SHP77 treated with DMSO at 0.1 percent for 48 hours (cell line): ENCODE measurements at places on chromosomes 2 and 18.

DNA sequence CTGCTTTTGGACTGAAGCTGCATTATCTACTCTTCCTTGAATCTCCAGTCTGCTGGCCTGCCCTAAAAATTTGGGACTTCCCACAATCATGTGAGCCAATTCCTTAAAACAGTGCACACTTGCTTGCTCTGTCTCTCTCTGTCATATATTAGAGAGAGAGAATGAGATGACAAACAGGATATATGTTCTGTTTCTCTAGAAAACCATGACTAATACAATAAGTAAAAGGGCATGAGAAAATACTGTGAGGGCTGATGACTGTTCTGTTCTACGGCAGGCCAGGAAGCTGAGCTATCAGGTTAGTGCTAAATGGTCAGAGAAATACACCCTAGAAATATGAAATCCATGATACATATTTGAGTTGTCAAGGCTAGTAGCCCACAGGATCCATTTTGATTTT is 1896.8 kb upstream of the CELF4 start:
- no peak for DNase-seq

DNA sequence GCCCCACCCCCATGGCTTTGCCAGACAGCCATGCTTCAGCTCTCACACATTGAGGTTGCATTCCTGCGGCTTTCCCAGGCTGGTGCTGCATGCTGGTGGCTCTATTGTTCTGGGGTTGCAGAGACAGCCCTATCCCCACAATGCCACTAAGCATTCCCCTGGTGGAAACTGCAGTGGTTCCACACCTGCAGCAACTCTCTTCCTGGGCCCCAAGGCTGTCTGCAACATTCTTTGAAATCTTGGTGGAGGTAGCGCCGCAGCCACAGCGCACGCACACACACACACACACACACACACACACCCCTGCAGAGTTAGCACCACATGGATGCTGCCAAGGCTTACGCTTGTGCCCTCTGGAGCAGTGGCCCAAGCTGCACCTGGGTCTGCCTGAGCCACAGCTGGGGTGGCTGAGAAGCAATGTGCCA is 21.4 kb downstream of the SFXN5 start:
- DNase-seq = no peak

DNA sequence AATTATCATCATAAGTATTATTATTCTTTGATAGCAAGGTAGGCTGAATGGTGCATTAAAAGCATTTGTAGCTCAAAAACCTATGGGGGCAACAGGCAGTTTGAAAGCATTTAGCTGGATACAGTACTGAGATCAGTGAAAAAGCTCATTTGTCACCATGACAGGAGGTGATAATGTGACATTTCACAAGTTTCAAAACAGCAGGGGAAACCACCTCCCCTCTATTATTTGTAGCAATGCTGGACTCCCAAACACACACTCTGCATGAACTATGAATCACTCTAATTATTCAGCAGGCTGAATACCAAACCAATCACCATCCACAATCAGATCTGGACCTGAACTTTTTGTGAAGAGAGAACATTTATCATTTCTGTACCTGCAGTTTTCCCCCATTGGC is 63.4 kb downstream of the MYO5B start:
- DNase-seq = no peak

DNA sequence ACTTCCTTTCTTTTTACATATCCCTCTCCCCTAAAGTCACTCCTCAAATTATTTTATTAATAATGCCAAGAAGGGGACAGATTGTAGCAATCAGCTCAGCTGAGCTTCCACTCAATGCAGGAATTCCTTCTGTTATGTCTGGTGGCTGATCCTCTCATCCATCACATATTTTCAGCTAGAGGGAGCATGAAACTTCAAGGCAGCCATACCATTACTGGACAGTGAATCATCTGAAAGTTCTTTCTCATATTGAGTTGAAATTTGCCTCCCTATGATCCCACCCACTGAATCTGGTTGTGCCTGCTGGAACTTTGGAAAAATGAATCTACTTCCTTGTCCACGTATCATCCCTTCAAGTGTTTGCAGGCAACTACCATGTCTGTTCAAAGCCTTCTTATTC is 11.2 kb downstream of the ZNF385B start:
- no peak for DNase-seq

DNA sequence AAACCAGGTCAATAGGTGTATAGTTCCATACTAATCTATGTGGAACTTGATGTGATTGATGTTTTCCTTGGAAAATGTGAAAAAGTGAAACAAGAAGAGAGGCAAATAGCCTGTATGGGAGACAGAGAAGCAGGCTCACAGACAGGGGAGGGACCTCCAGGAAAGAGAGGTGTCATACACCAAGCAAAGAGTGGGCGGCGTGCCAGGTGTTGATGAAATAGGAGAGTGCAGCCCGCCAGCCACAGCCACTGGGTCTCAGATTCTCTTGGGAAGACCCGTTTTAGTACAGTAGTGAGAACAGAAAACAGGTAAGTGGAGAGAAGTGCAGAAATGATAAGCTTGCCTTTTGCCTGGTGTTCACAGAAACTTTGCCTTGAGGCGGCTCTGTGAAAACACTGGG is 301.9 kb downstream of the ZNF407 start:
- DNase-seq = peak; percentile 79

DNA sequence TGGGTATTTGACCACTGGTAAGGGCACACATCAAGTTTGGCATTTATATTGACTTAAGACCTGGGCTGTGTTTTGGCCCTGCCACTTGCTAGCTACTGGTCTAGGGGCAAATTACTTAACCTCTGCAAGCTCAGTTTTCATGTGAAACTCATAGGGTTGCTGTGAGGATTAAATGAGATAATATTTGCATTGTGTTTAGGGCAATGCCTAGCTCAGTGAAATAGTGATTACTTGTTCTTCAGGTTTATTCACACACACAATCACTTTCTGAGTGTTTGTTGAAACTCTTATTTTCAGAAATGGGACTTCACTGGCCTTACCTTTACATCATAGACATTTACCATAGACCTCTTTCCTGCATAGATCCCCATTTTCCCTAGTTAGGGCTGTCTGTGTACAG is 12.3 kb downstream of the CERS6 start:
- DNase-seq = no peak

DNA sequence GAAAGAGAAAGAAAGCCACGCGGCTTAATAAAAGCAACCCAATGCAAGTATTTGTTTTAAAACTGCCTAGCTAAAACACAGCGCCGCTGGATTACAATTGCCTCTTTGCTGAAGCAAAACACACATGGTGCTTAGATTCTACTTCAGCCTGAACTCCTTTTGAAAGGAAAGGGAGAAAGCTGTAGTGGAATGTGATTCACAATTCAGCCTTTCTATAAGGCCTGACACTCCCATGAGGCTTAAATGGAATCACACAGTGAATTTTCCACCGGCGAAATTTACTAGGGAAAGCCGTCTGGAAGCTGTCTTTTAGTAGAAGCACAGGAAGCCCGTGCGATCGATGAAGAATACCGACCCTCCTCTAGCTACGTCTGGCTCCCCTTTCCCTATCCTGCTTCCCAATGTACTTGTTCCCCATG is 348.0 kb downstream of the DLGAP1 start:
- no peak for DNase-seq

DNA sequence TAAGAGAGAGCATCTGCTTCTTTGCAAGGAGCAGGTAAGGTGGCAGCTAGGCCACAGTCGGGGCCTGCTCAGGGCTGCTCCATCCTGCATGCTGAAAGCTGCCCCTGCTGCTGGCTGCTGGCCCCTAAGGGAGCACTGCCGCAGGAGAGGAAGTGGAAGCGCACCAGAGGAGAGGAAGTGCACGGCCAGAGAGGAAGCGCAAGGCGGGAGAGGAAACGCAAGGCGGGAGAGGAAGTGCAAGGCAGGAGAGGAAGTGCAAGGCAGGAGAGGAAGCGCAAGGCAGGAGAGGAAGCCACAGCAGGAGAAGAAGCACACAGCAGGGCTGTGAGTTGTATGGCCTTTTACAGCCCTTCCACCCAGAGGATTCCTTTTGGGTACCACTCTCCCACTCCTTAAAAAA is 539.0 kb upstream of the TNP1 start:
- no peak for DNase-seq

GRCh38 chr2:209367075-209367747 is 56.6 kb upstream of the MAP2 start:
- no peak for DNase-seq

DNA sequence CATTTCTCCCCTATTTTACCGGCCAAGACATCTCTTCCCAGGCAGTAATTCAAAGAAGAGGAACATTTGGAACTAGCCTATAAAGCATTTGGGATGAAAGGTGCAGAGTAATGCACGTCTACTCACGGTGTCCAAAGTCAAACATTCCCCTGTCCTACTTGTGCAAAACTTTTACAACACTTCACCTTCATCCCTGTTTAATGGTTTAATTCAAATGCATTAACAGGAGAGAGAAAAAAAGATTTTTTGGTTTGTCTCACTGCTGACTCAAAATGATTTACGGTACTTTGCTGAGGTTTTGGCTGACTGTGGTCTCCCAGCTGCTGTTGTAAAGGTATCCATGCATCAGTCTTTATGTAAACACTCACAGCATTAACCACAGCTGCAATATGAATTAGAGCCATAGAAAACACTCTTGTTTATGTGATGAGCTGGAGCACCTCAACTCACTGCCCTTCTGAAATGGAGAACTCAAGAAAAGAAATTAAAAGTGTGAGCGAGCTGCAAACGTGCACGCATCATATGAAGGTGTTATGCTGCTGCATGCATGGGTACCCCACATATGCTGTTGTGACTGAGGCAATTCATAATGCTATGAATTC is 220.5 kb downstream of the PIEZO2 start:
- no peak for DNase-seq

- no peak for DNase-seq
Observed at GRCh38 chr18:60277855-60278480, 94.6 kb downstream of the MC4R start.

DNA sequence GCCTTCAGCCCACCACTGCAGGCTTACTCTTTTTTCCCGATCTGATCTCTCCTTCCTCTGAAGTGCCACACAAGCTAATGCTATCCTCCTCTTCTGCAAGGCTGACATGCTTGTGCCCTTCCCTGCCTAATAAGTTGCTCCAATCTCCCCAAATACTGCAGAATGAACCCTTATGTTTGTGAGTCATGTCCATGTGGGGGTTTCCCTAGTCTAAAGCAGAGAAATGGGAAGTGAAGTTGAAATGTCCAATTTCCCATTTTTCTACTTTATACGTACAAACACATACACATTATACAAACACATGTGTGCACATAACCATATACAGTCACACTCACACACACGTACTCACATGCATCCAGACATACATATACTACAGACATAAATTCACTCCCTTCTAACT is 288.1 kb upstream of the CELF4 start:
- DNase-seq = no peak

DNA sequence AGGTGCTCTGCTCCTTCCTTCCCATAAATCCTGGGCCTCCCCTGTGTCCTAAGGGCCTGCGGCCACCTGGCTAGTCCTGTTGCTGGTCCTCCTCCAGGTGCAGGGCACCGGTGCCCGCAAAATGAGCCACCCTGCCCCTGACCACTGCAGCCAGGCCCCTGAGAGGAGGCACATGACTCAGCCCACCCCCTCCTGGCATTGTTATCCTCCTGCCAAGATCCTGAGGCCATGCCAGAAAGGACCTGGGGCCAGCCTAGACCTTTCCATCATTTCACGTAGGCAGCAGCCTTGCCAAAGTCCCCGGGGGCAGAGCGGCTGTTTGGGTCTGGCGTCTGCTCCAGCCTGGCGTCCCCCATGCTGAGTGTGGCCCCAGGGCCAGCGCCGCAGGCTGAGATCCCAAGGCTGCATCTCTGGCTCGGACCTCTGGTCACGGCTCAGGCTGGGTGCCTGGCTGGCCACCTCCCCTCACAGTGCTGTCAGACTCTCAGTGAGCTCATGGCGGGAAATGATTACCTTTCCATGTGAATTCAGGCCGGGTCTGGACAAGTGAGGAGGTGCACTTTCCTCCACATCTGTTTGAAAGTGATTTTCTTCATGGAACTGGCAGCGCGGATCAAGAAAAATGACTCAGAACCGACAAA is 81.0 kb downstream of the NDUFA10 start:
- DNase-seq = no peak

DNA sequence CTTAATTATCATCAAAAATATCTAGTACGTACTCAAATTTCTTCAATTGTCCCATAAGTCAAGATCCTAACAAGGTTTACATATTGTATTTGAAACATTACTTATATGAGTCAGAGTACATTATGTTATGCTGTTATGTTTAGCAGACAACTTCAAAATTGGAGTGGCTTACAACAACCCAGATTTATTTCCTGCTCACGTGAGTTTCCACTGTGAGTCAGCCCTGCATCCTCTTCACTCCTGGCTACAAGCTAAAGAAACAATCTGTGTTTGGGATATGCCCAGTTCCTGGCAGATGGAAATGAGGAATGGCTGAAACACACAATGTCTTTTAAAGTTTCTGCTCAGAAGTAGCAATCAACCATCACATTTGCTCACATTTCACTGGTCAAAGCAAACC is 31.5 kb upstream of the TANC1 start:
- no peak for DNase-seq

DNA sequence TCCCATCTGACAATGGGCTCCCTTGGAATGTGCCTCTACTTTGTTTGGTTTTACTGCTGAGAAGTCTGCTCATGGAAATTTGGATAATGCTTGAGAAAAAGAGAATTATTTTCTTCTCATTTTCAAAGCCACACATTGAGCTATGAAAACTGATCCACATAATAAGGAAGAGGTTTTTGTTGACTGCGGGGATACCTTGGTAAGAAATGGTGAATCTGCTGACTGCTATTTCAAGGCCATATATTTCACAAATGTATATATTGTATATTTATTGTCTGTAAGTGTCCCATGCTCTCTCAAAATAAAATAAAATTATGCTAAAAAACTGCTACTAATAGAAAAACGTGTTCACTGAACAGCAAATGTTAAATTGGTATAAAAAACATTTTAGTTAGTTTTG is 15.1 kb downstream of the SH3YL1 start:
- DNase-seq = no peak
